Fibroblast of skin of back (primary cell): ENCODE measurements at places on chromosomes 5 and 9.

- DNase-seq = no peak
Measured at GRCh38 chr5:126810596-126811380, 33.9 kb downstream of the LMNB1 start.

DNA sequence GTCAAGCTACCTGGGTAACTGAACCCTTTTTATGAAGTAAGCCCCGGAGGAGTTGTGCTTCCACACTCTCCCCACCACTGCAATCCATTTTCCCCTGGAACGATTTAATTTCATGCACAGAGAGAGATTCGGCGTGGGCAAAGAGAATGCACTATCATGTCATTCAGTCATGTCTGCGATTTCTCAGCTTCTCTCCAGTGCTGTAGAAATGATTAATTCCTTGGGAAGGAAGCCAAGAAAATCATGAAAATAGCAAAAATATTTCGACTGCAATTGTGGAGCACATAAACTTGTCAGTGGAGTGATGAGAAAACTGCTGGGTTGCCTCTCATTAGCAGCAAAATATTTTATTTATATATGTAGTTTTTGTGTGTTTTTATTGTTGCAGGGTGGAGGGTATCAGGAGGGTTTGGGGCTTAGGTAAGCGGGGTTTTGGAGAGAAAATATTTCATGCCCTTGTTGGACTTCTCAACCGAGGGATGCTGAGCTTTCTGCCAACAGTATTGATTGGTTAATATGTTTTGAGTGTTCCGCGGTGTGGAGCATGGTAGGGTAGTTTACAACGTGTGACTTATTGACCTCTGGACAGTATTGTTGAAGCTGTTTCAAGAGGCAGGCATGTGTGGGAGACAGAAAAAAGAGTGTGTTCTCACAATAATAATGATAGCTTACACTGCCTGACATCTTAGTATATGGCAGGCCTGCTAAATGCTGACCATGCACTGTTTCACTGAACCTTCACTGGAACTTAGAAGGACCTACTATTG, 69.3 kb downstream of the SGCD start:
- peak; percentile 87 for DNase-seq

DNA sequence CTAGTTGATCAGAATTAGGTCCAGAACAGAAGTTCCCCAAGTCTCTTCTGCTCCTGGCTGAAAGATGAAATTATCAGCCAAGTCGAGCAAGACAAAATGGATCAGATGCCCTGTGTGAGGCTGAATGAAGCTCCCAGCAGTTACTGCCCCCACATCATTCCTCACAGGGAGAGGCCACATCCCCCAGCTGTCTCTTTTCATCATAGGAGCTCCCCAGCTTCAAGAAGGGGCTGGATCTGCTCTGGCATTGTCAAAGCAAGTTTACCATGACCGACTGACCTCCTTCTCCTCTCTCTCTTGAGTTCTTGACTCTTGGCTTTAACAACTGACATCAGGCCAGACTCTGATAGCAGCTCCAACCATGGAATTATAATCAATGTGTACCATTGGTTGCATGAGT, 133.3 kb upstream of the RAD23B start:
- no peak for DNase-seq

DNA sequence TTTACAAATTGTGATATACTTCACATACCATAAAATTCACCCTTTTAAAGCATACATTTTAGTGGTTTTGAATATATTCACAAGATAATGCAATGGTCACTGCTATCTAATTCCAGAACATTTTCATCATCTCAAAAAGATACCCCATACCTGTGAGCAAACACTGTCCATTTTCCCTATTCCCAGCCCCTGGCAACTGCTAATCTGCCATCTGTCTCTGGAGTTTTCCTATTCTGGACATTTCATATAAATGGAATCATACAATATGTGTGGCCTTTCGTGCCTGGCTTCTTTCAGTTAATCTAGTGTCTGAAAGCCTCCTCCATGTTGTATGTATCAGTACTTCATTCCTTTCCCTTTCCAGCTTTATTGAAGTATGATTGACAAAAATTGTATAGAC, 14.7 kb downstream of the SNX30 start:
- no peak for DNase-seq

DNA sequence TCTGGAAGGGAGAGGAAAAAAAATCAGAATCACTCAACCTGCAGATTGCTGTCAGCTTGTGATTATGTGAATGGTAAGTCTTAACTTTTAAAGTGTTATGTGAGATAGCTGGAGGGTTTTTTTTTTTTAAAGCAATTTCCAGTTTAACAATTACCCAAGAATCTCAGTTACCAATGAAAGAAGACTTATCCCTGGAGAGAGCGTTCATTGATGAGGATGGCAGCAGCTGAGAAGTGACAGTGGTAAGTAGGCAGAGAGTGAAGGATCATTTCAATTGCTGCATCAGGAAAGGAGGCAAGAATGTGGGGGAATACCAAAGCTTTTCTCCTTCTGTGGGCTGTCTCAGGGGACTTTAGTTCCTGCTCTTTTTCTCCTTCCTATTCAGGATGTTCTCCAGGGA, 370.2 kb upstream of the C9orf72 start:
- DNase-seq = peak; percentile 4

DNA sequence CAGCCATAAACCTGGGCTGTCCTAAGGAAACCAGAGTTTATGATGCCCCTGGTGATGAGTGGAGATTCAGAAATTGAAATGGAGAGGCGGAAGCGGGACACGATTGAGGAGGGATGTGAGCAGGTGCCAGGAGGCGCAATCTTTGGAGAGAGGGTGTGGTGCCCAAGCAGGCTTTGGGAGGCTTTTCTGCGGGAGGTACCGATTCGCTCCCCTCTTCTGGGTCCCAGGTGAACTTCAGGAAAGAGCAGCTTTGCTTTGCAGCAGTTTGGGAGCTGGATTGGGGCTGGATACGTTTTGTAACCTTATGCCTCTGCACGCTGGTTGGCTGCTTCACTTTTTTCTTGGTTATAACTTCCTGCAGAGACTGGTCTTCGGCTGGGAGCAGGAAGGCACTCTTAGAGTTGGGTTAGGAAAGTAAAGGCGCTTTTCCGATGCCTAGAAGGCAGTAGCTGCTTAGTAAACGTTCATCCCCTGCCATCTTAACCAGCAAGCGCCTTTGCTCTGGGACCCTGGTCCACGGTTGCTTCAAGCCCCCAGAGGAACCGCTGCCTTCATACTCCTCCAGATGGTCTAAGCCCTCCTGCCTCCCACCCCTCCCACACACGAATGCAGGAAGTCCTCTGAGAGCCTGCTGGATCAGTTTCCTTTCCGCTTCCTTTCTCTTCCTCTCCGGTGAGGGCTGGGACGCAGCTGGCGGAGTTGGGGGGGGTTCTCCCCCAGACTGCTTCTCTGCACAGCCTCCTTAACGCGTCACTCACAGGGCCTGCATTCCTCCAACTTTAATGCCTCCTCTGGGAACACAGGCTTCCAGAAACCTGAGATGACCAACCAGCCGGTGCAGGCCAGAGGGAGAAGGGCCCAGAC, 15.2 kb upstream of the NEK6 start:
- peak; percentile 41 for DNase-seq

DNA sequence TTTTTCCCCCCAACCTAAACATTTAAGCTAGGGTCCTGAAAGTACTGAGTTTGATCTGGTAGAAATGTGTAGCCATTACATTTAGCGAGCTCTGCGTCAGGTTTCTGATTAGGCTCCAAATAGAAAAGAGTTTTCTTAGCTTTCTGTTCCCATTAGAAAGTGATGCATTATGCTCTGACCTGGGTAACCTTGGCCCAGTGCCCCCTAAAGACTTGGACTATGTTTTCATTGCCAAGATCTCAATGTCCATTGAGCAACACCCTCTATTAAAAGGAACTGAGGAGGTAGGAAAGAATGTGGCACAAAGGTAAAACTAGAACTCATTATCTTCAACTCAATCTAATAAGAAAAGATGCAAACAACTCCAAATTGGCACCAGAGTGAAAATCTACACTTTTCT, 358.9 kb upstream of the PCSK5 start:
- no peak for DNase-seq

DNA sequence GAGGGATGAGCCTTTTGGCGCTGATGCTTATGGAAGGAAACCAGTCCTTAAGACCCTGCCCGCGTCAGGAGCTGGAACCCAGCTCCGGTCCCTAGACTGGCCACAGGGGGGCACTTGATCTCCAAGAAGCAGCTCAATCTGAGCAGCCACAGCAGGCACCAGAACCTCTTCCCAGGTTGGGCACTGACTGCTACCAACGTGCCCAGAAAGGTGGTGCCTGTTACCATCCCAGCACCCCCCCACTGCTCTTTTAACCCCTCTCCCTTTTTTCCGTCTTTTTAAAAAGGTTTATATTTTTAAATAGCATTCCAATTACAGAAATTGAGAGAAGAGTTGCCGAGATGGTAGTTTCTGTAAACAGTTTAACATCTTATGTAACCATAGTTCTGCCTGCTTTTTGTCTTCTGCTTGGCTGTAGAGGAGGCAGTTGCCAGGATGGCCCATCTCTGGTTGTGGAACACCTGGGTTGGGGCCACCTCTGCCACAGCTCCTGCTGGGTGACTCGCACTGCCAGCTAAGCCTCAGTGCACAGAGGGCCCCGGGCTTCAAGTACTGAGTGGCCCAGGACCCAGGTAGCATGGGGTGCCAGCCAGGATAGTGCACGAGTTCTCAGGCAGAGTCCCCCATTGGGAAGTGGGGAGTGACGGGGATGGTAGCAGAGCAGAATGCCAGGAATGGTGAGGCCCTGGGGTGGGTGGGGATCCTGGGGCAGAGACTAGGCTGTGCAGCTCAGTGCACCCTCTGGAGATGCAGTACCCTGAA, 62.8 kb downstream of the PFDN1 start:
- DNase-seq = peak; percentile 60

DNA sequence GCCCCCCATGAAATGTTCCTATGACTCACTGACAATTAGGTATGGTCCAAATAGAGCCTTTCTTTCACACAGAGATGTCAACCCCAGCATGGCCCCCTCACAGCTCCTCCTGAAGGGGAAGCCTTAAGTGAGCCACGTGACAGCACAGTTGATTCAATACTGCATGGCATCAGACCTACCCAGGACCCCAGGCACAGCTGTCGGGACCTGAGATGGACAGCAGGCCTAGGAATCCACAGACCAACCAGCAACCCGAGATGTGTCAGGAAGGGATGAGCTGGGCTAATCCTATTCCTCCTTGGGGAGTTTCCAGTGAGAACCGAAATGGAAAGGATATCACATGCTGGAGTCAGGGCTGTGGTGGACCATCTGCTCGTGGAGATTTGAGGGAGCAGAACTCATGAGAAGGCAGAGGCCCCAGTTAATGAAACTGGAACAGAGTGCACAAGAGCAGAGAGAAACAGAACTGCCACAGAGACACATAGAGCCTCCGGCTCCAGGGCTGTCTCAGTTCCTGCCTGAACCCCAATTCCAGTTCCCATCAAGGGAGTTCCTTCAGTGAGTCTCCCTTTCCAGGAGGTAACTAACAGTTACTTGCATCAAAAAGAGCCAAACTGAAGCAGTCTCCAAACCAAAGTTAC, 42.1 kb upstream of the SMIM23 start:
- no peak for DNase-seq

DNA sequence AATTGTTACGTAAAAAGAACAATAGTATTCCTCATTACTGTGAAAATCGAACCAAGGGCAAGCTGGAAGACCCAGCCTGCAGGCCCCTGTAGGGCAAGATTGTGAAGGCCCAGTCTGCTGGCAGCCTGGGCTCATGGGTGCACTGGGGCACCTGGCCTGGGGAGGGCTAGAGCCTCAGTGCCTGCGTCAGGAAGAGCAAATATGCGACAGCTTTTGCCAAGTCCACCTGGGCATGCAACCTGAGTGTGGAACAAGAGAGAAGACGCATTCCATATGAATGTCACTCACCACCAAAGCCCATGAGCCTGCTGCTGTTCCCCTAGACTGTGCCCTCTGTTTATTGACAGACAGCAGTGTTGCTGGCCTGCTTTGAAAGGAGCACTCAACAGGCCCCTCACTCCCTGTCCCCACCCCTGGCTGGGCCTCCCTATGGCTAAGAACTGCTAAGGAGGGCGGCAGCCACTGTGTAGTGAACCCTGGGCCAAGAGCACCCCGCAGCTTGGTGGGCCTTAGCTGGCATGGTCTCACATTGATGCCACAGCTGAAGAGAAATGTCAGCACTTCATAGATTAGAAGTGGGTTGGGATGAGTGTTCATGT, 28.2 kb downstream of the PSD2 start:
- DNase-seq = no peak

GRCh38 chr5:135344349-135344748, 54.7 kb downstream of the MACROH2A1 start:
- peak; percentile 50 for DNase-seq

GRCh38 chr5:78405829-78406750, 45.7 kb downstream of the SCAMP1 start:
- peak; percentile 74 for DNase-seq

DNA sequence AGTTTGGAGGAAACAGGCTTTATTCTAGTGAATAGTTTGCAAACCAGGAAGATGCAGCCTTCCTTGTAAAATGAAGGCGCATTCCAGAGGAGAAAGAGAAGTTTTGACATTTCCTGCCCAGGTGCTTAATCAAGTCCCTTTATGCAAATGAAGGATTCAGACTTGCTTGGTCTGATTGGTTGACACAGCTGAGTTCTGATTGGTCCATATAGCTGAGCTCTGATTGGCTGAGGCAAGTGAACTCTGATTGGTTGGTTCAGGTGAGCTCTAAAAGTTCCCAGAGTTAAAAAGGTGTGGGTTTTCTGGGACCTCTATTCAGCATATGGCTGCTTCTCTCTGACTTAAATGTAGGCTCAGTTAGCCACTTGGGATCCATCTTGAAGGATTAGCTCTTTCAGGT, 151.0 kb downstream of the CACNA1B start:
- no peak for DNase-seq

DNA sequence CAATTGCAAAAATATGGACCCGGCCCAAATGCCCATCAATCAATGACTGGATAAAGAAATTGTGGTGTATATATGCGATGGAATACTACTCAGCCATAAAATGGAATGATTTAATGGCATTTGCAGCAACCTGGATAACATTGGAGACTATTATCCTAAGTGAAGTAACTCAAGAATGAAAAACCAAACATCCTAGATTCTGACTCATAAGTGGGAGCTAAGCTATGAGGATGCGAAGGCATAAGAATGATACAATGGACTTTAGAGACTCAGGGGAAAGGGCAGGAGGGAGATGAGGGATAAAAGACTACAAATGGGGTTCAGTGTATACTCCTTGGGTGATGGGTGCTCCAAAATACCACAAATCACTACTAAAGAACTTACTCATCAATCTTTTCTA, 247.6 kb upstream of the FBXL7 start:
- DNase-seq = peak; percentile 56

GRCh38 chr9:83960991-83961390, 19.0 kb downstream of the HNRNPK start:
- no peak for DNase-seq

DNA sequence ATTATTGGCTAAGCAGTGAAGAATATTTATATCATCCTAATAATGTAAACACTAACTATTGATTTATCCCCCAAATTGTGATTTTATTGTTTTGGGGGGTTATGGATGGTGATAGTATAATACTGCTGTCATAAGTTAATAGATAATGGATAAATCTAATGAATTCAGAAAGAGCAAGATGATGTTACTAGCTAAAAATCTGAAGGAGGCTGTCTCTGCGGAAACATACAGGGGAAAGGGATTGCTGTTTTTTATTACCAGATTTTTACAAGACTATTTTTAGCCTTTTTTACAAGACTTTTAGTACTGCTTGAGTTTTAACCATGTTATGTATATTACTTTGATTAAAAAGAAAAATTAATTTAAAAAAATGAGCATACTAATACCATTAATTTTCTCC, 5.3 kb upstream of the ABL1 start:
- DNase-seq = no peak
